ENCODE measurements at places on chromosomes 1 and 21.
A peak's percentile ranks its signal among the peaks of the same experiment; 100 is the strongest.

GRCh38 chr1:202160377-202160940 is at the start of gene PTPN7:
Gene PTPN7 (minus strand): TSS chr1:202160602. CDS start chr1:202159402, 1,200 bp downstream.
- DNase-seq, result peak; percentile 79

- no peak for DNase-seq
Observed at GRCh38 chr1:67285780-67286488, 21.7 kb upstream of the IL12RB2 start.

- no peak for DNase-seq
Observed at GRCh38 chr21:30882866-30883597, 1.7 kb upstream of the KRTAP11-1 start.

GRCh38 chr21:29326914-29327554 is 28.3 kb downstream of the BACH1 start:
- no peak for DNase-seq

GRCh38 chr1:34500451-34500850 is 254.4 kb upstream of the GJB5 start:
- DNase-seq, result peak; percentile 21

DNA sequence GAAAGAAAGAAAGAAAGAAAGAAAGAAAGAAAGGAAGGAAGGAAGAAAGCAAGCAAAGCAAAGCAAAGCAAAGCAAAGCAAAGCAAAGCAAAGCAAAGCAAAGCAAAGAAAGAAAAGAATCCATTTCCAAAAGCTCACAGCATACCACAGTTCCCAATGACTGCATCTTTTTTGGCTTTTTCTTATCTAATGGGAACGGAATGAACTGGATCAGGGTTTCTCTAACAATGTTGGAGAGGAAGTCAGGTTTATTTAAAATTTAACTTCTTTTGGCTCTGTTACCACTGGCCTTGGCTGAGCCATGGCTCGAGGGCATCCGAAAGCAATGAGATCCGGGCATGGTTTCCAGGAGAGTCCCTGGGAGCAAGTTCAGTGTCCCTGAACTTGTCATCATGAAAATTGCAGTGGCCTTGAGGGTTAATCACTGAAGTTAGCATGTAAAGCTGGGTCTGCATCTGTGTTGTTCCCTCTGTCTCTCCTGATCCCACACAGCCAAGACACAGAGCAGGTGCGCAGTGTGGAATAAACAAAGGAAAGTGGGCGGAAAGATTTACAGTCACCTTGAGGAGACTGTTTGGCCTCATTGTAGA is 34.6 kb upstream of the CTPS1 start:
- DNase-seq, result no peak

- no peak for DNase-seq
Observed at GRCh38 chr1:12400027-12400693, 170.3 kb downstream of the VPS13D start.

- no peak for DNase-seq
Observed at GRCh38 chr1:10633416-10633815, 158.7 kb downstream of the PEX14 start.

DNA sequence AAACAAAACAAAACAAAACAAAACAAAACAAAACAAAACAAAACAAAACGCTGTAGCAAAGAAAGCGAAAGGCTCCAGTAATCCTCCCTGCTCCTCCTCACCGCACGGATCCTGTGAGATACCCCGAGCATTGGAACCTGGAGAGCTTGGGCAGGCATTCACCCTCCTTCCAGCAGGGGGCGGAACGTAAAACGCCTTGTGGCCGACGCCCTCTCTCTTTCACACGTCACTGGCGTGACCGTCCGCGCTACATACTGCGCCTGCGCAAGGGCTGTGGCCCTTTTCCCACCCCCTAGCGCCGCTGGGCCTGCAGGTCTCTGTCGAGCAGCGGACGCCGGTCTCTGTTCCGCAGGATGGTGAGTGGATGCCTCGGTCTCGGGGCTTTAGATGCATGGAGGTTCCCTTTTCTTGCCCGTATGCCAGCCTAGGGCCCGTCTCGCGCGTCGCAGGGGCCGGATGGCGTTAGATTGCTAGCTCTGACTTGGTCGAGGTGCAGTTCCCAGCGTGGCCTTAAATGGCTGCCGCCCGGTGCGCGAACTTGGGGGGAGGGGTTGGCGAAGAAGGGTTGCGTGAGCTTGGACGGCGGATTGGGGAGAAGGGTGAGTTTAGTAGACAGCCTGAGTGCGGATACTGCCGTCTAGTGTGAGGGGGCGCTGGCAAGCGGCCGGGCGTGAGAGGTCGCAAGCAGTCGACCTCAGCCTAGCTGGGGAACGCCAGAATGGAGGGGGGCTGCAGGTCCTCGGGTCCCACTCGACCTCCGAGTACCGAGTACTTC is at the start of gene RPL5:
TSS of gene RPL5 (plus strand) at position 279 of the 775 bp plus-strand sequence. CDS start at position 354, 75 bp downstream.
- DNase-seq, result peak; percentile 99

DNA sequence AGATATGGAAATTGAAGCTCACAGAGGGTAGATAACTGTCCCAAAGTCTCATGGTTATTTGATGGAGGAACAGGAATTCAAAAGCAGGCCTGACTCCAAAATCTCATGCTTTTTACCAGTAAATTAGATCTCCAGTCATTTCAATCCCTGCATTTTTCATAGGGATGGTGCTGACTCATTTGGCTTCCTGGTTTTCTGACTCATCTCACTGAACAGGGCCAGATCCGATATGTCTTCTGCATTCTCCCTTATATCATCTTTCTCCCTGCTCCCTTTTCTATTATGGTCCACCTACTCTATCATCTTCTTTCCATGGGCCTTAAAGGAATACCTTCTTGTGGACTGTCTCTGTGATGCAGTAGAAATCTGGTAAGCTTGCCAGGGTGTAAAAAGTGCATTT is 187.2 kb downstream of the FGGY start:
- no peak for DNase-seq

DNA sequence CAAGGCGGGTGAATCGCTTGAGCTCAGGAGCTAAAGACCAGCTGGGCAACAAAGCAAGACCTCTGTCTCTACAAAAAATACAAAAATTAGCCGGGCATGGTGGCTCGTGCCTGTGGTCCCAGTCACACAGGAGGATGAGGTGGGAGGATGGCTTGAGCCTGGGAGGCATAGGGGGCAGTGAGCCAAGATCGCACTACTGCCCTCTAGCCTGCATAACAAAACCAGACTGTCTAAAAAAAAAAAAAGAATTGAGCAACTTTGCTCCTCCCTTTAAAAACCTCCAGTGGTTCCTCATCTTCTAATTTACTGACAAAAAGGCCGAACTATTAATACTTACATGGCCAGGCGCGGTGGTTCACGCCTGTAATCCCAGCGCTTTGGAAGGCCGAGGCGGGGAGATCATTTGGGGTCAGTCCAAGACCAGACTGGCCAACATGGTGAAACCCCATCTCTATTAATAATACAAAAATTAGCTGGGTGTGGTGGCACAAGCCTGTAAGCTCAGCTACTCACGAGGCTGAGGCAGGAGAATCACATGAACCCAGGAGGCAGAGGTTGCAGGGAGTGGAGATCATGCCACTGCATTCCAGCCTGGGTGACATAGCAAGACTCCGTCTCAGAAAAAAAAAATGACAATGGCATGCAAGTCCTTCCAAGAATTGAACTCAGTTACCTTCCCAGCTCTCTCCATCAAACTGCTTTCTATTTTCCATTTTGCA is 4.4 kb downstream of the ACBD3 start:
- DNase-seq, result peak; percentile 80

DNA sequence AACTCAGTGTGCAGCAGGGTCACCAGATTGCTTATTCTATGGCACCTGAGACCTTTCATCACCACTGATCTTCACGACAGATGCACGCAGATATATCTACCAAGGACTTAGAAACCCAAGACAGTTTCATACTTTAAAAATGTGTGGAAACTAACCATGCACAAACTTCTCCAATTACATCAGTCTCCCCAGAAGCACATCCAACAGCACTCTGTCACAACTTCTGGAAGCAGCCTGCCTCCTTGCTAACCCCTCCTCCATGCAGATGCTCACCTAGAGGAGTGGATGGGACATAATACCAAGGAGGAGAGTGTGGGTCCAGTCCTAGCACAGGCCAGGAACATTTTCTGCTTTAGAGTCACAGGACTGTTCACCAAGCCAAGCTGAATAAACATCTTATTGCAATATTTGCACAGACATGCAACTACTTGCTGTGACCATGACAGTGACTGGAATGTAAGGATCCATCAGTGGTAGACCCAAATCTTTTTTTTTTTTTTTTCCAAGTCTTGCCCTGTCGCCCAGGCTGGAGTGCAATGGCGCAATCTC is 69.4 kb downstream of the HIVEP3 start:
- no peak for DNase-seq

DNA sequence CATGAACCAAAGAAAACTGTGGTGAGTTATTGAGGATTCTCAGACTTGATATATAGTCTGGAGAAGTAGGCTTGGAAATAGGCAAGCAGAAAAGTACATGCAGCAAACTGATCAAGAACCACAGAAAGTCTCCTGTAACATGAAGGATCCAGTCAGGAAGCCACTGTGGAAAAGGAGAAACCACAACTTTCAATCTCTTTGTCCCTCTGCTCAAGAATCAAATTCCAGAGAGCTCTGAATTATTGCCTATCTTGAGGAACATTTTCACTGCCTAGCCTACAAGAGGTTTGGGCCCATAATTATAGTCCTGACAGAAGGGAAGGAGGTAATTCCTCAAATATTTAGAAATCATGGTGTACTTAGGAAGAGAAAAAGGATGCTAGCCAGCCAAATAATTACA is 43.0 kb upstream of the ADAMTS1 start:
- no peak for DNase-seq

DNA sequence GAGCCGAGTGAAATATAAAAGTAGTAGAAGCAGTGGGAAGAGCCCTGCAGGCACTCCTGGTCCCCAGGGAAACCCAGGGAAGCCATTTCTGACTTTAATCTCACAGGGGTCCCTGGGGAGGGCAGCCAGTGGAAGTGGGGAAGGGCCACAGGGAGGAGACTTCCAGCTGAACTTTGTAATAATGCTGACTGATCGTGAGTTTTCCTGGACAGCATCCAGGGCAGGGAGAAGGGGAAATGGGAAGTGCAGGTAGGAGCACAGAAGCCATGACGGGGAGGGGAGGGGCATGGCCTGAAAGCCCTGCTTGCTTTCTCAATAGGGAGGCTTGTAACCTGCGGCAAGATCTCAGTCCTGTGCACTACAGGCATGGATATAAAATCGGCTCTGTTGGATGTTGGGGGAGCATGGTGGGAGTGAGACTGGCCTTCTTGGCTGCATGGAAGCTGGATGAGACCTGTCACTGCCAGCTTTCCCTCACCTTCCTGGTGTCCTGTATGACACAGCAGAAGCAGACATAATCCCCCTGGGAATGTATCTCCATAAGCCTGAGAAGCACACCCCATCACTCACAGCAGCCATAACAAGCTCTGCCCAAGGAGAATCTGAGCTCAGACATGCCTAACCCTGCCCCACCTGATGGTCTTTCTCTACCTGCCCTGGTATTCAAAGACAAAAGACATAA is 15.1 kb upstream of the MX1 start:
- no peak for DNase-seq

- no peak for DNase-seq
Observed at GRCh38 chr1:44585315-44585920, 88.9 kb downstream of the TMEM53 start.

DNA sequence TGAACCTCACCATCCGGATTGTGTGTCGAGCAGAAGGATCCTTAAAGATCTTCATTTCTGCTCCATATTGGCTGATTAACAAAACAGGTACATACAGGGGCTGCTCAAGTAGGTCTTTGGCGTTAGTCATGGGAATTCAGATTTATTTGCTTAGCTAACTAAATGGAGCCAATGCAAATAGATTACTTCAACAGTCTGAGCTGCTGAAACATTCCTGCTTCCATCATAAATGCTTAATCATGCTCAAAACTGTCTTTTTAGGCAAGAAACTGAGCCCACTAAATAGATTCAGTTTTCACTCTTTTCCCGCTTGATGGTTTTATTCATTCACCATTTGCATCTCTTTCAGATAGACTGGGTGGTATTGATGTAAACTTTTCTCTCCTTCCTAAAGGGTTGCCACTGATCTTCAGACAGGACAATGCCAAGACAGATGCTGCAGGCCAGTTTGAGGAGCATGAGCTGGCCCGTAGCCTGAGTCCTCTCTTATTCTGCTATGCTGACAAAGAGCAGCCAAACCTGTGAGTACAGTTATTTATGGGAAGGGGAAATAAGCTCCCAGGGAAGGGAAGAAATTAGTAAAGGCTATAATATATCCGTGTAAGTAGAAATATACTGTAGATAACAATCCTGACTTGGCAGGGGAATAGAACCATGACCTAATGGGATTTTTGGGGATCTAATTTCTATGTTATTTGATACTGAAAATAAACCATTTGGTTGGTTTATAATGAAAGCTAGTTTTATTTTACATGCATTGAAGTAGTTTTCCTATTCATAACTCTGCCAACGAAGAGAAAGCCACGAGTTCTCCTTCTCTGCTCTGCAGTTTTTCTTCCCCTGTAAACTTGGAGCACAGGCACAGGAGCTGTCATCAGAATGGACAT is 126.4 kb downstream of the VPS13D start:
- no peak for DNase-seq

DNA sequence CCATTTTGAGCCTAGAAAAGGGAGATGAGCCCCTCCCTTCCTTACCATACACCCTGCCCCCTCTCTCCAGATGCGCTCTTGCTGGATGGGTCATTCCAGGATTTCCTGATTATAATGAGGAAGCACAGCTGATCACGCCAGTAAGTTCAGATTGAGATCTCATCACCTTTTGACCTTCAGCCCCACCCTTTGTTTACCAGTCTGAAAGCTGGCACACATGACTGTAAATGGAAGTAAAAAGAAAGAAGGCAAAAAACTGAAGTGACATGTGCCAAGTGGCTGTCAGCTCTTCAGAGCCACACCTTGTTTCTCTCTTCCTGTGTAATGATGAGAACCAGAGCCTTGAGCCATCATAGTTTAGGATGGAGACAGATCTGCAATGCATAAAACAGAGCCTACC is 27.9 kb downstream of the S1PR1 start:
- peak; percentile 29 for DNase-seq

DNA sequence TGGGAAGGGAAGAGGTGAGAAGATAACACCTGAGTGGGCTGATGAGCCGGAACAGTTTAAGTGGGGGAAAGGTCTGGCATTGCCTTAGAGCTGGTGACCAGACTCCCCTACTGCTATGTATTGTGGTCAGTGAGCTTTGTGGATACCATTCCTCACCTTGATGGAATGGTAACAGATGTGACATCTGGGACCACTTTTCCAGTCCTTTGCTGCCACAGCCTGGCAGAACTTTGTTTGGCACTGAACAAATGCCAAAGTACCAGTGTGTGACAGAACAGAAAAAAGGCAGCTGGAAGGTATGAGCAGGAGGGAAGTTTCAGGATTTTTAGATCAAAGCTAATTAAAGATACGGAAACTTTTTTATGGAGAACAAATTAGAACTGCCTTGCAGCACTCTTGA is 6.2 kb downstream of the MED8 start:
- DNase-seq, result no peak

GRCh38 chr1:44919400-44919799 is 67.0 kb downstream of the EIF2B3 start:
- no peak for DNase-seq

GRCh38 chr1:15935056-15935950 is 40.6 kb downstream of the ZBTB17 start:
- no peak for DNase-seq

GRCh38 chr1:110707232-110707631 is 32.5 kb upstream of the KCNA3 start:
- peak; percentile 60 for DNase-seq
